Ovary (tissue), 10 donors: ENCODE measurements at places on chromosomes 13 and 19. TPM values are rescaled to one million over a fixed set of nuclear protein-coding genes. Genes with fewer than 3 reads are reported as not detected.

GRCh38 chr19:46374536-46375475, 27.9 kb downstream of the PPP5C start:
- no peak overlapping the region for H3K4me3 ChIP-seq
- DNase-seq: peak; percentile 15
- no peaks in the 10 kb centered on the region for H3K27me3 ChIP-seq
- H3K27ac ChIP-seq: no peak overlapping the region
- peaks cover 12% of the 10 kb centered on the region for H3K4me1 ChIP-seq

ZNF573 gene
- 19.1 TPM for total RNA-seq

CPT1C gene
- 18.2 TPM for total RNA-seq

LCP1 gene
- total RNA-seq: 12.2 TPM
